ENCODE measurements at places on chromosomes 3 and 15.

DNA sequence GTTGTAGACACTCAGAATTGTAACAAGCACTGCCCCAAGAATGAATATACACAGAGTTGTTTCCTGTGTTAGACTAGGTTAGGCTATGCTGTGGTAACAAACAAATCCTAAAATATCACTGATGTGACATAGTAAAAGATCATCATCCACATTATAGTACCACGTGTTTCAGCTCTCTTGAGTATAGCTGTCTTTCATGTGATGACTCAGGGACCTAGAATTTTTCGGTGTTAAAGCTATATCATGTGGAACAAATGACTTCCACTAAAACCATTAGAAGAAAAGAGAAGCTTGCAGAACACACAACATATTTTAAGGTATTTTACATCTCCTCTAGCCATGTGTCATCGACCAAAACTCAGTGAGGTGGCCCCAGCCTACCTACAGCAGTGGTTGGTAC, 307.9 kb upstream of the RBMS3 start:
- no peak for DNase-seq

GRCh38 chr3:131544557-131544956, 41.8 kb upstream of the MRPL3 start:
- no peak for DNase-seq

DNA sequence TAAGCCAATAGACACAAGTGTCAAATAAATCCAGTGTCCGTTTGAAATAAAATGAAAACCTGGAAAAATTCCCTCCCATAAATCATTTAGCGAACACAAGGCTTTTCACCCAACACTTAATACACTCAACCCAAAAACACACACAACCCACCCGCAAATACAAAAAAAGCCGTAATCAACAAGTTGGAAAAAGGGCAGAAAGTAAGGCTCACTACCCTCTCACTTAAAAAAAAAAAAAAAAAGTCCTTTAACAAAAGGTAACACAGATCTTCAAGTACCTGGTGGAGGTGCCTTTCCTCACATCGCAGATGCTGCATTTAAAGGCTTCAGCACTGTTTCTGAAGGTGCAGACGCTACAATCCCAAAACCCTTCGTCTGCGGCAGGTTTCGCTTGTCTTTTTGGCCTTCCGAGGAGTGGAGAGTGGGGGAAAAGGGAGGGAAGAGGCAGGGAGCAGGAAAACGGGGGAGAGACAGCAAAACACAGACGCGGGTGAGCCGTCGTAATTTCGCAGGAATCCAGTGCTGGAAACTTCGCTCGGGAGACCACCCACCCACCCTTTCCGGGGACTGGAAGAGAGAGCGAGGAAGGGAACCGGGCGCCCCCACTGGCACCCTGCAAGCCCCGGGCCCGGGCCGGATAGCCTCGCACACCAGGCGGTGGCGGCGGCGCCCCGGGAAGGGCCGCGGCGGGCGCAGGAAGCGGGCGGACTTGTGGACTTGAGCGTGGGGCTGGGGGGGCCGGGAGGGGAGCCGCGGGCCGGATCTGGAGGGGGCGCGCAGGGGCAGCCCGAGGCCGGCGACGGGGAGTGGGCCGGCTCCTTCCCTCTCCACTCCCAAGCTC, 401.8 kb downstream of the SHQ1 start:
- DNase-seq: no peak

- DNase-seq: no peak
These were observed 44.6 kb downstream of the CORO2B start for GRCh38 chr15:68623301-68623892.

- DNase-seq: no peak
These were observed 87.6 kb upstream of the MYZAP start for GRCh38 chr15:57503911-57504598.

GRCh38 chr3:112858410-112859069, 11.9 kb upstream of the CD200R1L start:
- DNase-seq: peak; percentile 18

DNA sequence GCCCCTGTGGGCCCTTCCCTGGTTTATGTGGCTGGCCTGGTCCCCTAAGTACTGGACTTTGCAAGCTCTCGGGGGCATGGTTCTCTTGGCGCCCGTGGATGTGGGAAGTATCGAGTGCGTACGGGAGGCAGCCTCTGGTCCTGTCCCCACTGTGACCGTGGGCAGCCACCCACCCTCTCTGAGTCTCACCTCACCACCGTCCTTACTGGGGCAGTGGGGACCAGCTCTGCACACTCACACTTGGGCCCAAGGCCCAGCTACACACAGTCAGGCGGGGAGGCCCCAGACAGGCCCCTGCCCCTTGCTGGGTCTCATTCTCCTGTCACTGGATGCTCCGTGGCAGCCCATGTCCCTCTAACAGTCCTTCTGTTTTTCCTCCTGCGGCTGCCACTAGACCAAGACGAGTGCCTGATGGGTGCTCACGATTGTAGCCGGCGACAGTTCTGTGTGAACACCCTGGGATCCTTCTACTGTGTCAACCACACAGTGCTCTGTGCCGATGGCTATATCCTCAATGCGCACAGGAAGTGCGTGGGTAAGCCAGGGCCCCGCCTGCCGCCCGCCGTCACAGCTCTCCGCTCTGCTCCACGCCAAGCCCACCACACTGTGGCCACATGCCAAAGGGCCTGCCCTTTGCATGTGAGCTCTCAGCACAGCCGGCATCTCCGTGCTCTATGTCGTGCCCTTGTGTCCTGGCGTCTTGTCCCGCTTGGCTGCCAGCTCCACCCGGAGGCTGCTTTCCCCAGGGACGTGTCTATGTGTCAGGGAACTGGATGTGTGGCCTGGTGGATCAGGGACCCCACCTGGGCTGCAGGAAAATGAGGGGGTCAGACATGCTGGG, 72.7 kb downstream of the FBLN2 start:
- no peak for DNase-seq

GRCh38 chr15:94262201-94262600, 30.8 kb downstream of the MCTP2 start:
- DNase-seq: no peak

DNA sequence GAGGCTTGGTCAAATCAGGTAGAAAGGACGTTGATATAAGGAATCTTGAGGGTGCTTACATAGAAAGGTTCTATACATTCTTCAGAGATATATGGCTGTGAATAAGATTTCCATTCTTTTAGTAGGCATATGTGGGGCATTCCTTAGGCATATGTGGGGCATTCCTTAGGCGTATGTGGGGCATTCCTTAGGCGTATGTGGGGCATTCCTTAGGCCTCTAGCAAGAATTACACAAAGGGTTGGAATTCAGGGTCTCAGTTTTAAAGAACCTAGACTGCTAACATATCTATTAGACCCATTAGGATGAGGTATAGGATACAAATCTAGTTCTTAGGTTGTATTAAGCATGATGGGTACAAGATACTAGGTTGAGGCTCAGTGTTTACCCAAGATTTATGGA, 607.8 kb downstream of the SI start:
- no peak for DNase-seq

DNA sequence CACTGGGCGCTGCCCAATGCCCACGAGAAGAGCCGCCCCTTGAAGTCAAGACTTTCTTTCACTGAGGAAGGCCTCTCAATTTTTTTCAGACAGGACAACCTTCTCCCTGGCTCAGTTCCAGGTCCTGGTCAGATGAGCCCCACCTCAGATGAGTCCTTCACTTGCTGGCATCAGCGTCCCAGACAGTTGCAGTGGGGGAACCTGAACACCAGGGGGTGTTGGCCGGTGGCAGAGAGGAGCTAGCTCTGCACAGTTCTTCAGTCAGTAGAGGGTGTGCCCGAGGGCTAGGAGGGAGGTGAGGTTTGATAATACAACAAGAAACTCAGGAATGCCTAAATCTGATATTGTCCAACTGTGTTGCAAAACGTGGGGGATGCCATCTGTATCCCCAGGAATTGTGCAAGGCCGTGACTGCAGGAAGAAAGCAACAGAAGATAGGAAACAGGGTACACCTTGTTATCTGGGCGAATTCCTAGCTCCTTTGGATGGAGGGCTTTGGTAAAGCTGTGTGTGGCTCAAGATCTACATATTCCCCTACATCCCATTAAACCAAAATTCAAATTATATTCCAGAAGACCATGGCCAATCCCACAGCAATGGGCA, 34.3 kb downstream of the CCR3 start:
- DNase-seq: peak; percentile 55

DNA sequence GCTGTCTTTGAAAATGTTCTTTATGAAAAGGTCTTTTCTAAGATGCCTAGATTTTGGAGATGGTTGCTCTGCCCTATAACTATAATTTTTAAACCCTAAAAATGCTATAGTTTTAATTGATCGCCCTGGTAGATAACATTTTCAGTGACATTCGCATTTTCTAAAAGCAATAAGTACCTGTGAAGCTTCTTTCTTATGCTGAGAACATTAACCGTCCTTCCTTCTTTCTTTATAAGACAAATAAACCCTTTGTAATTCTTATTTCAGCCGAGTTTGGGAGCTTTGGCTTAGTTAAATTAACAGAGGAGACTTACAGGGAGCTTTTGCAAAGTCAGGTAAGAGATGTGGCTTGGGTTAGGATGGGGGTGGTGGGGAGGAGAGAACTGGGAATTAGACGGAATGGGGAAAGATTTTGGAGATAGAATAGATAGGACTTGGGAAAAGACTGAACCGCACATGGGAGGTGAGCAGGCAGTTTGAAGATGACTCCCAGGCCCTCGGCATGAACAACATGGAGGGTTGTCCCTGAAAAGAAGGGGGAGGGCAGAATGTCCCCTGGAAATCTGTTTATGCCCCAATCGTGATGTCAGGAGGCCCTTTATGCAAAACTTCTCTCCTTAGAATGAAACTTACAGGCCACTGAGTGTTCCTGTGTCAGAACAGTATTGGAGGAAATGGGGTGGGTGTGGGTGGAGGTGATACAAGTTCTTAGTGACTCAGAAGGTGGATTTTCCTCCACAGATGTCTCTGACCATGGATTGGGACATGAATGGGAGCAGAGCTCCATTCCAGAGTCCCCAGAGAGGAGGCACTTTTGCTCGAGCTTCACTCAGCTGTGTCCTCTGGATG, 76.2 kb upstream of the LARS2 start:
- no peak for DNase-seq

- DNase-seq: no peak
These were observed 51.7 kb downstream of the SPATA12 start for GRCh38 chr3:57112206-57112605.

DNA sequence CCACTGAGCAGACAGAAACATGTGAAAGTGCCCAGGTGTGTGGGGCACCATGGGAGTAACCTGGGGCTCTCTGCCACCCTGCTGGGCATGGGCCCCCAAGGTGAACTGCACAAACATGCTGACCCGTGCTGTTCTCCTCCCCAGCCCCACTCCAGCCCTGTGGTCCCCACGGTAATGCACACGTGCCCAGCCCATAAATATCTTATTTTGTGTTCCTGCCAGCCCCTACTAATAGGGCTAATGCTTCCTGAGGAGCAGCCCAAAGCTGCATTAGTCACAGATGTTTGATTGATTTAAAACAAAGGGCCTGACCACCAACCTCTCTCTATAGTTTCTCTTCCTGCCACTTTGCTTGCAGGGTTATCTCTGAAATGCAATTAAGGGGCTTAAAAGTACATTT, 95.4 kb downstream of the ABHD5 start:
- no peak for DNase-seq

All from activated CD8-positive, alpha-beta memory T cell treated with anti-CD3 and anti-CD28 coated beads for 48 hours (primary cell).